ENCODE measurements at places on chromosomes 11 and 22.

GRCh38 chr11:119236891-119237290 lies 30.8 kb downstream of the CBL start:
- no peak for DNase-seq

DNA sequence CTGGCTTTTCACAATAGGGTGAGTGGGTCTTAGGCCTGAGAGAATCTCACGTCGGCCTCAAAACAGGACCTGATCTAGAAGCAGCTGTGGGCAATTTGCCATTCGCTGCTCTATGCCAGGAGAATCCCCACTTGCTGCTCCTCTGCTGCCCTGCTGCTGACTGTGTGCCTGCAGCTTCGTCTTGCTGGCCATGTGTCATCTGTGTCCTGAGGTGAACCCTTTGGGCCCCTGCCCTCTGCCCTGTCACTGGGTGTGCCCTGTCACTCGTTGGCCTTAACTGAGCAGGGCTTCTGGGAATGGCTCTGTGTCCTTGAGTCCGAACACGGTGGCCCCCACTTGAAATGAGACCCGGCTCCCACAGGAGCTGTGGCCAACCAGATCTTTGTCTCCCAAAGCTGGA lies 6.2 kb downstream of the NAA40 start:
- DNase-seq = no peak

GRCh38 chr11:73225851-73226250 lies 7.8 kb downstream of the P2RY2 start:
- DNase-seq = no peak

GRCh38 chr22:29718949-29719898 lies 579 bp upstream of the CABP7 start:
- DNase-seq = no peak

- DNase-seq = no peak
Observed at GRCh38 chr22:50723991-50724390, 14.0 kb upstream of the ACR start.

- DNase-seq = no peak
Observed at GRCh38 chr11:46534711-46535110, 59.1 kb downstream of the AMBRA1 start.

GRCh38 chr11:14908214-14908880 lies 16.3 kb upstream of the CYP2R1 start:
- DNase-seq = peak; percentile 48

GRCh38 chr22:50169774-50170341 lies 673 bp upstream of the PANX2 start:
- DNase-seq = no peak

DNA sequence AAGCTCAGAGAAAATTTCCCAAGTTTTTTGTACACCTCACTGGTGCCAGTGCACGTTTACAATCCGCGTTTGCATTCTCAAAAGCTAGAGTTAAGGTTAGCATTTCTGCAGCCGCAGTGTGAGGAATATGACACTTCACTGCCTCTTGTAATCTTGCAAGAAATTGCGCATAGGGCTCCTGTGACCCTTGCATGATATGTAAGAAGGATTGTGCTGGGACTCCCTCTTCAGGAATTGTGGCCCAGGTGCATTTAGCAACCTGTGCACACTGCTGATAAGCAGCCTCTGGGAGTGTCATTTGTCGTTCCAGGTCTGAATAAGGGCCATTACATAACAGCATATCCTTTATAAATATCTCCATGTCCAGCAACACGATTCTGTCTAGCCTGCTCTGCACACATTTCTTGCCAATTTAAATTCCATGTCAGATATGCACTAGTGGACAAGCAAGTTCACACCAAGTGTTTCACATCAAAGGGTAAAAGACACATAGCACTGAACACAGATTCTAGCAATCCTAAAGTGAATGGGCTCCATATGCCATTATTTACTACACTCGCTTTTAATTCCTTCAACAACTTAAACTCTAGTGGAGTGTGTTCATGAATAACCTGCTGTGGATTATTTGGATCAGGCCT lies 69.2 kb upstream of the INCENP start:
- DNase-seq = peak; percentile 51

- DNase-seq = no peak
Observed at GRCh38 chr11:7672960-7673723, at the start of gene CYB5R2. CYB5R2 (minus strand) TSS chr11:7673500; CDS start chr11:7672825, 675 bp downstream.

- DNase-seq = no peak
Observed at GRCh38 chr11:110903378-110903777, 191.1 kb upstream of the ARHGAP20 start.

GRCh38 chr11:32122200-32122599 lies 31.3 kb downstream of the RCN1 start:
- DNase-seq = no peak

DNA sequence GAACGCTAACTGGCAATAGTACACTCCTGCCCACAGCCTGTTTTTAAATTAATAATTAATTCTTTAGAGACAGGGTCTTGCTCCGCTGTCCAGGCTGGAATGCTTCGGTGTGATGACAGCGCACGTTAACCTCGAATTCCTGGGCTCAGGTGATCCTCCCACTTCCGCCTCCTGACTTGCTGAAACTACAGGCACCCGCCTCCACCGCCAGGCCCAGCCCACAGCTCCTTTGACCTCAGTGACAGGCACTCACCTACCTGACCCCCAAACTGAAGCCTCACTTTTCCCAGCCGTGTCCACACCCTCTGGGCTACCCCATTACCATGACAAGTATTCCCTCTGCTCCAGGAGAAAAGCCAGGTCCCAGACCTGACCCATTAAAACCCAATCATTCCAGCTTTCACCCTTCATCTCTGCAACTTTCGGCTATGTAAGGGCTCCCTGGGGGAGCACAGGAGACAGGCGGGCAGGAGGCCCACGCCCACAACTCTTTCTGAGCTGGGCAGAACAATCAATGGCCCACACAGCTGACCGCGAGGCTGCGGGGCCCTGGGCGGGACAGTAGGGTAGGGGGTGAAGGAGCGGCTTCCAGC lies 730 bp downstream of the LMNTD2 start:
- DNase-seq = no peak

GRCh38 chr22:26556904-26557303 lies 33.0 kb downstream of the TPST2 start:
- DNase-seq = no peak

GRCh38 chr11:72582206-72583176 lies 91.7 kb downstream of the PDE2A start:
- DNase-seq = no peak

DNA sequence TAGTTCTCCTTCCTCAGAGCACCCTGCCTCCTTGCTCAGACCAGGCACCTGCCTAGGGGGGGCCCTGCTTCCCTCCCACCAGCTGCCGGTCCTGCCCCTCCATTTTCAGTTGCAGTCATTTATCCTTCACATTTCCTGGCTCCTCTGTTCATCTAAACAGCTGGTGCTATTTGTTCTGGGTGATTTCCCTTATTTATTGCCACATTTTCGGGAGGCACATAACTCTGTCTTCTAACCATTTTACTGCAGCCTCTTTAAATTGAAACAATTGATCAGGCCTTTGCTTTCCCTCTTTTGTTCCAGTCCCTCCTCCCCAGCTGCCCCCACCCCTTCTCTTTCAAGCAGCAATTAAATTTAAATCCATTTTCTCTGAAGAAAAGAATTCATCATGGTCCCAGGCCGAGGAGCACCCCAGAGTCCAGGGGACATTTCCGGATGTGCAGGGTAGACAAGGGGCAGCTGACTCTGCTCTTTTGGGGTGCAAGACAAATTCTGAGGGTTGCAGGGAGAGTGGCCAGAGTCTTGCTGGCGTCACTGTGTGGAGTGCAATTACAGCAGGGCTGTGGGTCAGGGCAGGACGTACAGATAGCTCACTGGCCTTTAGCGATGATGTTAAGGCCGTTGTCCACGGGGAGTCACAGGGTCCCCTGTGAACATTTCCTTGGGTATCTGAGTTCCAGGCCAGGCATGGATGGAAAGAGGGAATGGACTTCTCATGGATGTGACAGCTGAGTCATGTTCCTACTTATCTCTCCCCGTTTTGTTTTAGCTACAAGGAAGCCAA lies 476.4 kb downstream of the TBC1D22A start:
- no peak for DNase-seq

DNA sequence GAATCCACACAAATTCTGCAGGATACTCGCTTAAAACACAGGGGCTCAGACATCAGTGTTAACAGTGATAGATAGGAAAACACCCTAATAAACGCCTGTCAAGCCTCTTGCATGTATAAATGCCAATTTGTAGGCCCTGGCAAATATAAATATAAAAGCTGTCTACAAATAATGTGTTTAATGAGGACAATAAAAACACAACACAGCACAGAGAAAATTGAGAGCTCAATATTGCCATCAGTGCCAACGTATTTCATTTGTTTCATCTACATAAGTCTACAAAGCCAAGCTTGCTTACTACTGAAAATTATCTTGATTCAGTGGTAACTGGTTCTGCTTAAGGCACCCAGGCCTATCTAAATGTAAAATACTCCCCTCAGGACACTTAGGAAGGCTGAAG lies 1387.0 kb upstream of the TENM4 start:
- DNase-seq = no peak
